ENCODE measurements at places on chromosomes 6 and 20. TPM values are rescaled to one million over a fixed set of nuclear protein-coding genes. Genes with fewer than 3 reads are reported as not detected.

The TMEM217 gene
- 8.5 TPM for total RNA-seq

The KIAA1755 gene
- total RNA-seq, result not detected

The JAG1 gene
- 78.0 TPM for total RNA-seq

The CPXM1 gene
- 0.22 TPM for total RNA-seq

The CAPN11 gene
- total RNA-seq, result 0.20 TPM

The ADISSP gene
- 10.3 TPM for total RNA-seq

The PARD6B gene
- 0.20 TPM for total RNA-seq

The SAMD5 gene
- total RNA-seq, result 0.87 TPM

The FRS3 gene
- total RNA-seq, result 0.60 TPM

The FKBP1C gene
- total RNA-seq, result 3.4 TPM

The LIME1 gene
- 0.87 TPM for total RNA-seq

The B3GALT4 gene
- 6.5 TPM for total RNA-seq

The ADAM33 gene
- not detected for total RNA-seq

The FERMT1 gene
- under 0.01 TPM for total RNA-seq

The PPIL6 gene
- 0.60 TPM for total RNA-seq

The SPEF1 gene
- not detected for total RNA-seq

The OR2B6 gene
- not detected for total RNA-seq

The C6orf136 gene
- total RNA-seq, result 5.6 TPM

The NRN1 gene
- total RNA-seq, result 28.1 TPM

The PBOV1 gene
- not detected for total RNA-seq

The NOL7 gene
- total RNA-seq, result 38.1 TPM

The DEFB132 gene
- total RNA-seq, result not detected

The C6orf141 gene
- total RNA-seq, result 61.3 TPM

The GTSF1L gene
- not detected for total RNA-seq

The BTBD3 gene
- total RNA-seq, result 41.6 TPM

The NCOA5 gene
- 9.1 TPM for total RNA-seq

The NT5E gene
- 65.7 TPM for total RNA-seq

The CLPSL1 gene
- not detected for total RNA-seq

The GHRH gene
- total RNA-seq, result not detected

The NR2E1 gene
- not detected for total RNA-seq

The ARHGAP18 gene
- 27.6 TPM for total RNA-seq

The MCHR2 gene
- not detected for total RNA-seq

The RAD21L1 gene
- not detected for total RNA-seq

The PLEKHG1 gene
- total RNA-seq, result 17.2 TPM

The TRAPPC3L gene
- not detected for total RNA-seq

The EYA4 gene
- 0.40 TPM for total RNA-seq

The KHDC1L gene
- not detected for total RNA-seq

The NKAIN2 gene
- total RNA-seq, result not detected

The PRICKLE4 gene
- 5.2 TPM for total RNA-seq

The MTFR2 gene
- total RNA-seq, result 0.60 TPM

The HLA-DRA gene
- not detected for total RNA-seq

The ANKEF1 gene
- total RNA-seq, result 0.65 TPM

The TP53INP2 gene
- 3.6 TPM for total RNA-seq

The FLRT3 gene
- 3.4 TPM for total RNA-seq

The LST1 gene
- not detected for total RNA-seq

The ASIP gene
- total RNA-seq, result not detected

The FOXF2 gene
- total RNA-seq, result not detected

The SCRT2 gene
- not detected for total RNA-seq

The CCDC170 gene
- not detected for total RNA-seq

The BFSP1 gene
- 1.7 TPM for total RNA-seq

The ADGRF5 gene
- total RNA-seq, result 57.3 TPM

Data from lung microvascular endothelial cell (primary cell).